ENCODE measurements at places on chromosomes 1 and 21.

GRCh38 chr1:191034132-191034531, 556.5 kb upstream of the BRINP3 start:
- no peak for DNase-seq

DNA sequence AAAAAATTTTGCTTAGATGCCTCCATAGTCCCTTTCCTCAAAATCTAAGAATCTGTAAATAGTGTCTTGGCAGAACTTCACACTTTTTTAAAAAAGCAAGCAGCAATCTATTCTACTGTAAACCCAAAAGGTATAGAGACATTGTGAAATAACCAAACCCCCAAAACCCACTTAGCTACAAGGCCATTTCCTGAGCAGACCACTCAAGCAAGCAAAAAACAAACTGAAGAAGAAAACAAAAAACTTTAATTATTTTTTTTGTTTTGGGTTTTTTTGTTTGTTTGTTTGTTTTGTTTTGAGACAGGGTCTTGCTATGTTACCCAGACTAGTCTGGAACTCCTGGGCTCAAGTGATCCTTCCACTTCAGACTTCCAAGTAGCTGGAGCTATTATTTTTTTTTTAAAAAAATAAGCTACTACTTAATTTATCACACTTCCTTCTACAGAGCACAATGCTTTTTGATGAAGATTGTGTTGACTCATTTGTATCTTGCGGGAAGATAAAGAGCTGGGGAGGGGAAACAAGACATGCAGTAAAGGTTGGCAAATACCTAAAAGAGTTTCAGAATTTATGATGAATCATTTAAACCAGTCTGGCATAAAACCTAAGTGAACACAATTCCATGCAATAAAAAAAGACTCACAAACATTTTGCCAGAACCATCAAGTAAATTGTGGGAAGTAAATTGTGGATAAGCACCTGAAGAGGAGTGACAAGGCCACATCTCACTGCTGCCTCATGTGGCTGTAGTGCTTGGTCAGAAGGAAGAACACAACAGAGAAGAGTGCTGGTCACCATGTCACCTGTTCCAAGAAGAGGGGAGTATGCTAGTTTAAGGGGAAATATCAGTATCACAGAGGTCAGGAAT, 2.7 kb upstream of the PTPN22 start:
- DNase-seq = no peak

DNA sequence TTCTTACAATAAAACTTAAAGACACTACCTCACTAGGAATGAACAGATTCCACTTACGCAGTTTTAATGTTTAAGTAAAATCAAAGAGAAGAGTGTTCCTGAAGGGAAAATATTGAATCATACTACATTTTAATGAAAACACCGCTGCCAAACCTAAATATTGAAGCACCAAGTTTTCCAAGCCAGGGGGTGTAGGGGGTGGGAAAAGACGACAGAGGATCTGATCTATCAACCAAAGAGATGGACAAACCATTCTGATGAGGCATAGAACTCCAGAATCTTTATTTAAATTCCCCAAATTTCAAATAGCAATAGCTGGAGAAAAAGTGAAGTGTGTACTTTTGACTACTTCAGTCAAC, 1.2 kb downstream of the ELK4 start:
- no peak for DNase-seq

GRCh38 chr1:230698130-230698529, 15.8 kb downstream of the AGT start:
- DNase-seq = no peak

DNA sequence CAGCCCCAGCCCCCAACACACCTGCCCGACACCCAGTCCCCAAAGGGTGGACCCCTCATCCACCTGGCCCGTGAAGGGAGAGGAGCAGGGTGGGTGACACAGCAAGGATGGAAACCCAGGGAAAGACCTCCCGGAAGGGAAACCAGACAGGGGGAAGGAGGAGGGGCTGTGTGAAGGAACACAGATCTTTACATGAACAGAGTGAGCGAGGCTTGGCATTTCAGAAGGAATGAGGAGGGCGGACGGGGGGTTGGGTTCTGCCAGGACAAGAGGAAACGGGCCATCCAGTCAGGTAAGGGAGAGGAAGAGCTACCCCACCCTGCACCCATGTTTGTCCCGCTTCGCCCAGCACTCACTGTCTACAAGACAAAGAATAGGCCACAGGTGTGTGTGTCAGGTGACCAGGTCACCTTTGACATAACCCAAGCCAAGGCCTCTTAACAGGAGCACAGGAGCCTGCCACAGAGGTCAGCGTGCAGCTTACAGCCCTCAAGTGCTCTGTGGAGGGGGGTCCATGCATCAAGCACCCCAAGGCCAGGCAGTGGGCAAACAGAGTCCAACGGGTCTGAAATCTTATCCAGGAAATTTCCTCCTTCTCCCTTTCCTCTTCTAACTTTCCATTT, 18.0 kb upstream of the PRDM15 start:
- no peak for DNase-seq

GRCh38 chr1:63664742-63665141, 71.5 kb downstream of the PGM1 start:
- no peak for DNase-seq

DNA sequence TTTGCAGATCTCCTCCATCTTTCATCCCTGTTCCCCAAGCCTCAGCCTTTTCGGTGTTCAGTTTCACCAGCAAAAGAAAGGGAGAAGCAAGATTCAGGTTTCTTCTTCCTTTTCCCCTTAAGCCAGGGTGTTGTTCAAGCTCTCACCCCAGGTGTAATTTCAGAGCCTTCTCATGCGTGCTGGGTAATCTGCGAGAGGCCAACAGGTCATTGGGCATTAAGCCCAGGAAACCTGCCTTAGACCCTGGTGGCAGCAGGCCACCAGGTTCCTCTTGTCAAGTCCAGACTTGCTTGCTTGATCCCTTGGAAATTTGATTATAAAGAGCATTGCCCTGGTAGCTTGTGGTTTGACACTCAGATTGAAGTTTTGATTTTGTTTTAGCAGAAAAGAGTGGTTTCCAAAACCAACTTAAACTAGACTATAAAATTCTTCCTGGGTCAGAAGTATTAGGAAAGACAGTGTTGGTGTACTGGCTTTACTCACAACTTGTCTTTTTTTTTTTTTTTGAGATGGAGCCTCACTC, 6.9 kb downstream of the AKR1A1 start:
- no peak for DNase-seq

- no peak for DNase-seq
These were observed 51.7 kb downstream of the CAPZB start for GRCh38 chr1:19433719-19433998.

GRCh38 chr1:198888379-198888943, 249.6 kb downstream of the PTPRC start:
- no peak for DNase-seq

DNA sequence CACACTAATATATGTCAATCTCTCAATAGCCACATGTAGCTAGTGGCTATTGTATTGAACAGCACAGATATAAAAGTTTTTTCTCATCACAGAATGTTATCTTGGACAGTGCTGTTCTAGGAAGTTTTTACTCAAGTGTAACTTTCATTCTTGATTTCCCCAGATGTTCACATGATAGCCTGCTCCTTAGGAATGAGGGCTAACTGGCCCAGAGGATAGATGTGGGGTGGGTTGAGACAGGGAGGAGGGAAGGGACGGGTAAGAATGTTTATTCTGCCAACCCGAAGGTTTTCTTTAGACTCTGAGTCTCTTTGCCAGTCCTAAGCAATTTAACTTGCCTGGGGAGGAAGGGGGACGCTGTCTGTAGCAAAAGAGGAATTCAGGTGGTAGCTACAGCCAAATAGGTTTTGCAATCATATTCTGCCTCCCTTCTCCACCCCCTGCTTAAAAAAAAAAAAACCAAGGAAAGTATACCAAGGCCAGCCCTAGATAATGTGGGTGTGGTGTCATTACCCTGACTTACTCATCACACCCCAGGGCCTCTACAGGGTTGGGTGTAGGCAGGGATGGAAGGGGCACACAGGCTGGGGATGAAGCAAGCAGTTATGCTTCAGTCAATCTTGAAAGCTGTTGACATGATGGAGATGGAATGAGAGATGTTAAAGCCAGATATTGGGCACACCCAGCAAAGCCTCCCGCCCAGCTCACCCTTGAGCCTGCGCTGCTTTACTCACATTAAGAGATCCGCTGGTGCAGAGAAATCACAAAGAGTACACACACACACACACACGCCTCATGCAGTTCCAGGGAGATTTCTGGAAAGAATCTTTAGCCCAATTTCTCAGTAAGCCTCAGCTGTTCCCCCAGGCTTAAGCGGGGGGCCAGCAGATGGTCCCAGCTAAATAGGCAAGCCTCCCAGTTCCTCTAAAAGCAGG, 59.9 kb downstream of the PLXNA2 start:
- DNase-seq = peak; percentile 41

DNA sequence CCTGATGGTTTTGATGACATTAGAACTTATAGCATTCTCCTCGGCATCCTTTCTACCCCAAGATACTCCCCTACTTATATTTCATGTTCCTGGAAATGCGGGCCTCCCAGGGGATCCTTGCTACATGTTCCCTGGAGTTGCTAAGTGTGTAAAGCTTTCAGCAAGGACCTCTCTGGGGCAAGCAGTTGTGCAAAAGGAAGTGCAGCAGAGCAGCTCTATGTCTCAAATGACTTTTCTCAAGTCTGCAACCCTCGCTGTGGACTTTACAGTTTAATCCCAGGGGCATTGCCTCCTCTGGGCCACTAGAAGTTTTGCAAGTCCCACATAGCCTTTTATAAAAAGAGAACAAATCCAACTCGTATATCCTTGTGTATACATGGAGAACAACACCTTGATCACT, 20.8 kb upstream of the MNDA start:
- no peak for DNase-seq

- DNase-seq = peak; percentile 48
These were observed 84.7 kb upstream of the HIVEP3 start for GRCh38 chr1:42003433-42003832.

DNA sequence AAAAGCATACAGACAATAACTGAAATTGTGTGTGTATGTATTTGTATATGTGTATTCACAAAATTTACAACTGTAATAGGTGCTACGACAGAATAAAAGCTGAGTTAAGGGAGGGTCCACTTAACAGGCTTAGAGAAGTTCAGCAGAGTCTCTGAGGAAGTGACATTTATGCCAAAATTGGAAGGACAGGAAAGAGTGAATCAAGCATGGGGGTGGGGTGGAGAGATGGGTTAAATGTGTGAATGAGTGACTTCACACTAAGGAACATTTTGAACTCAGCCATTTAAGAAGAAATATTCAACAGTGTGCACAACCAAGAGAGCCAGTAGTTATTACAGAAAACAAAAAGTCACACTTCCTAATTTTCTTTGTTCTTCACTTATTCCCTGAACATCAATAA, 53.8 kb upstream of the RGS1 start:
- no peak for DNase-seq

DNA sequence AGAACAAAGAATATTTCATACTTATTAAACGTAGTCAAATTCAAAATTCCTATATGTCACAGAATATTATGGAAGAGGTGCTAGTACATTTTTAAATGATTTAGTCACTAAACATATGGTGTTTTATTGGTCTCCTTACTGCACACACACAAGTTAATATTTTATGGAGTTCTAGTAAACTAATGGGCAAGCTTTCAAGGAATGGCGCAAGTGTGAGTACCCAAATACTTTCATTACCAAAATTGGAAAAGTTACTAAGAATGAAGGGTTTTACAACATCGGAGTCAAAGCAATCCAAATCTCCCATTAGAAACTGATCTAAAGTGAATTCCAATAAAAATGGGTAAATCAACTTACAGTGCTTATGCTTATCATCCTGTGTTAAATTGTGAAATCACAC, 921.9 kb downstream of the ADGRL2 start:
- DNase-seq = no peak

DNA sequence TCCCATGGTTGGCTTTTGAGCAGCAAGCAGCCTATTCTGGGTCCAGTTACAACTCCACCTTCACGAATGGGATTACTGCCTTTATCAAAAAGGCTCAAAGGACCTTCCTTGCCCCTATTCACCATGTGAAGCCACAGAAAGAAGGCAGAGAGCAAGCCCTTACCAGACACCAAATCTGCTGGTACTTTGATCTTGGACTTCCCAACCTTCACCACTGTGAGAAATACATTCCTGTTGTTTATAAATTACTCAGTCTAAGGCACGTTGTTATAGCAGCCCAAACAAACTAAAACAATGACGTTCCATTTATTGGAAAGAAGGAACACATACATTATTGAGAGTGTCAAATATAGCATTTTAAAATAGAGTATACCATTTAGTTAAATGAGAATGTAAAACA, 1557.9 kb downstream of the PLA2G4A start:
- no peak for DNase-seq

- DNase-seq = no peak
These were observed 99.7 kb downstream of the JAK1 start for GRCh38 chr1:64866689-64867088.

- DNase-seq = no peak
These were observed 14.6 kb downstream of the OPTC start for GRCh38 chr1:203508463-203509073.

DNA sequence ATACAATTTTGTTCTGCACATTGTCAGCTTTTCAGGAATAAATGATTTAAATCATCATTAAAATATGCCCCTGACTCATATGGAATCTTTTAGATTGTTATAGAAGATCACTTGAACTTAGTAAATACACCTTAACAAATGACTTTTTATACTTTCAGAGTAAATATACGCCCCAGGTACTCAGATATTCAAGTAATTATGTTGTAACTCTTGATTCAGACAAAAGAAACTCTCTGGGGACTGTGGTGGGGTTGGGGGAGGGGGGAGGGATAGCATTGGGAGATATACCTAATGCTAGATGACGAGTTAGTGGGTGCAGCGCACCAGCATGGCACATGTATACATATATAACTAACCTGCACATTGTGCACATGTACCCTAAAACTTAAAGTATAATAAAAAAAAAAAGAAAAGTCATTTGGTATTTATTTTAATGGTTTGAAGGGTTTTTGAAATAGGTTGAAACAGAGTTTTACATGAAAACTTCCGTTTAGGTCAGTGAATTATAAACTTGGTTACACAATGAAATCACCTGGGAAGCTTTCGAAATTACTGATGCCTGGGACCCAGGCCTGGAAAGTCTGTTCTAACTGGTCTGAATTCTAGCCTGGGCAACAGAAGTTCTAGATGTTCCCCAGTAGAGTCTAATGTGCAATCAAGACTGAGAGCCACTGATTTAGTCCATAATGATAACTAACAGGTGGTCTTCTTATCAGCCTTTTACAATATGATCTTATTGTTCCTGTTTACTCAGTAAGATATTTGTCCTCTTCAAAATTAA, 320.5 kb upstream of the NR5A2 start:
- DNase-seq = no peak

DNA sequence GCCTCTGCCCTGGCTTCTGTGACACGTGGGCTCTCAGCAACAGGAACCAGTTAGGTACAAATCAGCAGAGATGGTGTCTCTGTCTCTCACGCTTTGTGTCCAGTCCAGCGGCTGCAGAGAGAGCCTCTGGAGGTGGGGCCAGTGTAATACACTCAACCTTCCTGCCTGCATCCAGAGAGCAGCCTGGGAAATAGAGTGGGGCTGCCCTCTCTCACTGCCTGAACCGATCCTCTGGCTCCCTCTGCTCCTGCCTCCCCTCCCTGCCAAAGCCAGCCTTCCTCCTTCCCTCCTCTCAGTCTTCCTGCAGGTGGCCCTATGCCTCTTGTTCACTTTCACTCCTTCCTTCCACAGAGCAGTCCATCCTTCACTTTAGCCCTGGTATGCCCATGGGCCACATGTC, at the start of gene ZNF648:
TSS of gene ZNF648 (minus strand) at position 119 of the 400 bp plus-strand sequence. CDS start 3,702 bp downstream, outside the sequence.
- no peak for DNase-seq

Measured in NCI-H1436 treated with DMSO at 0.1 percent for 48 hours (cell line).